Stimulated activated CD4-positive, alpha-beta T cell treated with anti-CD3 and anti-CD28 coated beads, Interleukin-4, amount 100 ng/mL, for 4 hours (primary cell): ENCODE measurements at places on chromosomes 7 and 10.

GRCh38 chr10:69757553-69758309, 44.0 kb upstream of the COL13A1 start:
- no peak for DNase-seq

- DNase-seq, result no peak
These were observed 93.8 kb downstream of the PRTFDC1 start for GRCh38 chr10:24858288-24859270.

- no peak for DNase-seq
These were observed 15.2 kb downstream of the TBATA start for GRCh38 chr10:70770001-70770400.

- DNase-seq, result no peak
These were observed 13.4 kb downstream of the NPY start for GRCh38 chr7:24297362-24297761.
